ENCODE measurements at places on chromosomes 5 and 9.
A peak's percentile ranks its signal among the peaks of the same experiment; 100 is the strongest.

GRCh38 chr9:121876255-121876654, 216.9 kb downstream of the TTLL11 start:
- DNase-seq = no peak

- DNase-seq = no peak
These were observed 829 bp downstream of the FIBCD1 start for GRCh38 chr9:130938184-130938651.

GRCh38 chr9:4193391-4193790, 106.5 kb downstream of the GLIS3 start:
- no peak for DNase-seq

DNA sequence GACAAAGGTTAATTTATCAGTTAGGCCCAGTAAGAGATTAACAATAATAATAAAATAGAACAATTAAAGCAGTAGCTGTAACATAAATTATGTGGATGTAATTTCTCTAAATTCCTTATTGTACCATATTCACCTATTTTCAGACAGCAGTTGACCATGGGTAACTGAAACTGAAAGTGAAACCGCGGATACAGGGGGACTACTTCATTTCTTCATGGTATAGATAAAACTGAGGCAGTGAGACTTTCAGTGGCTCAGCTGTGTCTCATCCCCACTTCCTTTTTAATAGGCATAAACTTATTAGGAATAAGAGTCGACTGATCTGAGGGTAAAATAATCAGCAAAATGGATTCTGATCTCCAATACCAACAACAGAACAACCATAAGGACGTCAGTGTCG, 174.0 kb upstream of the WWC1 start:
- DNase-seq = no peak

- no peak for DNase-seq
These were observed 39.9 kb downstream of the STXBP1 start for GRCh38 chr9:127651697-127652610.

DNA sequence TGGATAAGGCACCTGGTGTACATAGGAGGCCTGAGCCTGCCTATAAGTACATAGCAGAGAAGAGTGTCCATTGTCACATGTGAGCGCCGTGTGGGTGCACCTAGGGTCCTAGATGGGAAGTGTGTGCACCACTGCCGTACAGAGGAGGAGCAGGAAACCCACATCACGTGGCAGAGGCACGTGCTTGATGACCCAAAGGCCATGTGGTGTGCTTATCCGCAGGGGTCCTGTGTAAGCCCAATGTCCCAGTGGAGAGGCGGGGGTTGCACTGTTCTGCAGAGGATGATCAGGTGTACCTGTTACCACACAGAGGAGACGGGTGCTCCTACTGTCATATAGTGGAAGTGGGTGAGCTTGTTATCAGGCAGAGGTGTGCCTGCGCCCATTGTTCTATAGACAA, 354.1 kb upstream of the IRX2 start:
- DNase-seq = no peak

DNA sequence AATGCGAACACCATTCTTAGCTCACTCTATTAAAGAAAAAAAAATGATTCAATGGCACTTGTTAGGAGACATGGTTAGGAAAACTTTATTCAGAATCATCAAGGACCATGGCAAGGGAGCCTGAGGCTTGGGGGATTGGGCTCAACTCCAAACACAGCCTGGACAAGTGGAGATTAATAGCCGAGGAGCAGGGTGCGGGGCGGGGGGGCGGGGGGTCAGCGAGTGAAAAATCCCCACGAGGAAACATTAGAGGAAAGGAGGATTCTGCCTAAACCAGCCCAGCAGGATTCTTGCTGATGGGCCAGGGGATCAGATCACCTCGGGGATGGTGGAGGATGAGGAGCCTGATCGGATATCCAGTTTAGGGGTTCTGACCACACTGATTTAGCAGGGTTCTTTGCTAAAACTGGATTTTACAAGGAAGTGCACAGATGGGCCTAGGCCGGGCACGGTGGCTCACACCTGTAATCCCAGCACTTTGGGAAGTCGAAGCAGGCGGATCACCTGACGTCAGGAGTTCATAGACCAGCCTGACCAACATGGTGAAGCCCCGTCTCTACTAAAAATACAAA, 24.4 kb upstream of the FIBCD1 start:
- DNase-seq = no peak

DNA sequence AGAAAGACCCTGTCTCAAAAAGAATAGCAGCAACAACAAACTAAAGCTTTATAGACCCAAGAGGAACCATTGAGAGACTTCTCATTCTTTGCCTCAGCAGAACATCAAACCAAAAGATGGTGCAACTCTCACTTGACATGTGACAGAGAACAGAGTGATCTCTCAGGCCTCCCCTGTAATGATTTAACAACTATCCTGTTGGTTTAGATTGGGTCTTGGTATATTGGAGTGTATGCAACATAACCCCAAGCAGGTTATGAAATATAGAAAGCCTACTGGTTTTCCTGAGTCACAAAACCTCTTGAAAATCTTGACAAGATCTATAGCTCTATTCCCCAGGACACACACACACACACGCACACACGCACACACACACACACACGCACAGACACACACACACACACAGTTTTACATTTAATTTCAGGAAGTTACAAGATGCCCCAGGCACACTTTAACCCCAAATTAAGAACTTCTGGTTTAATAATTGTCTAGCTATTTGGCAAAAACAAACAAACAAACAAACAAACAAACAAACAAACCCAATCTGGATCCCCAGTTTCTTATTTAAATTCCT, 6.5 kb upstream of the FGF1 start:
- no peak for DNase-seq

DNA sequence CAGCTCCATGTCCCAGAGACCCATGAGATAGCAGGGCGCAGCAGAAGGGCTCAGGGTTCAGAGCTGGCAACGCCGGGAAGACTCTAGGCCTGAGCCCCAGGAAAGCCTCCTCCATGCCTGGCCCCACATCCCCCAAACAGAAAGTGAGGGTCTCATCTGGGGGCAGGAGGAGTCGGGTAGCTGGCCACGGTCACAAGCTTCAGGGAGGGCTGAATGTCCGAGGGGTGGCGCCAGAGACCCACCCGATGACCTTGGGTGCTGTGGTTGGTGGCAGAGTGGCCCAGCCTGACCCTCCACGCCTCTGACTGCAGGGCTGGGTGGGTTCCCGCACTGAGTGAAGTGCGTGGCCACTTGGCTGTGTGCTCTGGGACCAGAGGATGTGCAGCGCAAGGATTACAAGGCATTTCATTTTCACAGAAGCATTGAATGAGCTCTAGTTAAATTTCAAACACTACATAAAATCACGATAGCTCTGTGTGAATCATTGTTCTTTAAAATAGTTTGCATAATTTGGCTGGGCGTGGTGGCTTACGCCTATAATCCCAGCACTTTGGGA, 3.0 kb downstream of the C8G start:
- DNase-seq = no peak

DNA sequence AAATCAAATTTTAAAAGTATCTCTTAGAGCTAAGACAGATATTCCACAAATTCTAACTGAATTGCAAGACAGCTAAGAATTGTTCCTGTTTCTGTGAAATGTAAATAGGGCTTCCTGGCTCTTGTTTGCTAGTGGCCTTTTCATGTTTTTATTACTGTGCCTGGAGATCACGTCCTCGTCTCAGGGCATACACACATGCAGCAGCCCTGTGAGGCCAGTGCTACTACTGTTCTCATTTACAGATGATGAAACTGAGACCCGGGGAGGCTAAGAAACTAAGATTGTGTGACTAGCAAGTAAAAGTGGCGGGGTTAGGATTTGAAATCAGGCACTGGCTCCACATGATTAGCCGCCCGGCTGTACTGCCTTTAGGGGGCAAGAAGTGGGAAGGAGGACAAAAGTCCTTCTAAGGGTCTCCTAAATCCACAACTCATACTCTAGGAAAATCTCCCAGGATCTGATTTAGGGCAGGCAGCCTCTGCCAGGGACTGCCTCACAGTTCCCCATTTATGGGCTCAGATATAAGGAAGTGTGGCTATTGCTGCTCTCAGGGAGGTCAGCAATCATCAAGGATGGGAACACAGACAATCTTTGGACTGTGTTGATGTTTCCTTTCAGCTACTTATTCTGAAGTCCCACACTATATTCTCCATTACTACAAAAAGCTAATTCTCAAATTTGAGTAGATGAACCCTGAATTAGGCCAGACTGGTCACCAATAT, 7.9 kb downstream of the PRUNE2 start:
- no peak for DNase-seq

DNA sequence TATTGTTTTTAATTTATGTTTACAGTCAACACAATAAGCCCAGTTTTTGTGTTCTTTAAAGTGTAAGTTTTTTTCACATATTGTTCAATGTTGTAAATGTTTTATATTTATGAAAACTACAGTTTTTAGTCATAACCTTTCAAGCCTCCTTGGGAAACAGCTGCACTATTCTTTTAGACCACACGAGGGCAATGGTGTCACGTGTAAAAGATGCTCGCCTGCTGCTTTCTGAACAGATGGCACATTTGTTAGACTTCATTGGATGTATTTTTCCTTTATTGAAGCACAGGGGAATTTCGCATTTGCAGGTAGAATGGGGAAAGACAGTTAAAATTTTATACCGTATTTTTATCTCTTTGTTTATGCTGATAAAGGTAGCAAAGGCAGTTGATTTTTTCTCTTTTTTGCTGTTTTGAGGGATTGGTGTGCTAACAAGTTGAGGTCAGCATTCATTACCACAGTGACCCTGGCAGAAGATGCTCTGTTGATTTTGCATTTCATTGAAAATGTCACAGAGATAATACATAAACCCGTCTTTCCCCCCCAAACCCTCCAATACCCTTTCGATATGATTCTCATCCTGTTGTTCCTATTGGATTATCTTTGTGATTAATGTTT, 59.0 kb downstream of the MAT2B start:
- DNase-seq = peak; percentile 32

DNA sequence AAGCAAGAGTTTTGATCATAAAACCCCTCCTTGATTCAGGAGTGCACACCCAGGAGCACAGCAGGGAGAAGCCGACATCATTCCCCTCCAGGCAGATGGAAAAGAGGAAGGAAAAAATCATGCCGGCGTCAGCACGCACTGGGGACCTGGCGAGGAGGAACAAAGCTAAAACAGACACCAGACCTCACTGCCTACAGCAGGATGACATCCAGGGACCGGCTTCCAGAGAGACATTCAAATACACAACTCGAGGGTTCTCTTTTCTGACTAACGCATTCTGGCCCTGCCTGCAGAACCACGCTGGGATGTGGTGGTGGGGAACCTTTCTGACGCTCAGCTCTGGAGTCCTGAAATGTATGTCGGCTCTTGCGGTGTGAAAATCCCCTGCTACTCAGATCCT, 2.7 kb downstream of the UBAC1 start:
- no peak for DNase-seq

- DNase-seq = no peak
These were observed 349.3 kb upstream of the ACTBL2 start for GRCh38 chr5:57831932-57832331.

DNA sequence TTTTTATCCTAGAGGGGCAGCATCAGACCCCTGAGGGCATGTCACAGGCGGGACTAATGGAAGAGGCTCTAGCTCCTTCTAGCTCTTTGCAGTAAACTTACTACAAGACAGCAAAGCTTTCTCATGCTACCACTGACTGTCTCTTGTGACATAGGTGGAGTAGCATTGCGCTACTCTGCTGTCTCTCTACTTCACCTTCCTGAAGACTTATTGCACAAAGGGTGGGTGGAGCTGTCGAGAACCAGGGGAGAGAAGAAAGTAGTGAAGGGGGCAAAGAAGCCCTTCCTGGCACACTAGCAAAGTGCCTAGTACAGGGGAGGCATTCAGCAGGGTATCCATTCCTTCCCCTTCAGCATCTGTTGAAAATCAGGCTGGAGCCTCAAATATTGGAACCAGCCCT, 36.1 kb upstream of the NEK6 start:
- no peak for DNase-seq

DNA sequence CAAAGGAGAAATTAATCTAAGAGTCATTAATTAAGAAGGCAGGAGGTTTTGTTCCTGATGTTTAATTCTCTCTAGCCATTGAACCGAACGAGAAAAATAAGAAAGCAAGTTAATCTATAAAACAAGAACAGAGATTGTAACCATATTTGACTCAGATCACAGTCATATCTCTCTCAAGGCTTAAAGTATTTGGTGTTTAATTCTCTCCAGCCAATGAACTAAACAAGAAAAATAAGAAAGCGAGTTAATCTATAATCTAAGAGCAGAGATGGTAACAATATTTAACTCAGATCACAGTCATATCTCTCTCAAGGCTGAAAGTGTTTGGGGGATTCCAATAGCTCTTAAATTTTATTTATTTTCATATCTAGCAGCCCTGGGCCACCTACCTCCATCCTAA, 74.4 kb upstream of the SHISAL2B start:
- no peak for DNase-seq

GRCh38 chr5:35920890-35921289, 17.5 kb downstream of the CAPSL start:
- no peak for DNase-seq

- DNase-seq = no peak
These were observed 20.4 kb downstream of the BDP1 start for GRCh38 chr5:71475788-71476384.

GRCh38 chr5:3226196-3226920, 369.3 kb upstream of the IRX1 start:
- no peak for DNase-seq

DNA sequence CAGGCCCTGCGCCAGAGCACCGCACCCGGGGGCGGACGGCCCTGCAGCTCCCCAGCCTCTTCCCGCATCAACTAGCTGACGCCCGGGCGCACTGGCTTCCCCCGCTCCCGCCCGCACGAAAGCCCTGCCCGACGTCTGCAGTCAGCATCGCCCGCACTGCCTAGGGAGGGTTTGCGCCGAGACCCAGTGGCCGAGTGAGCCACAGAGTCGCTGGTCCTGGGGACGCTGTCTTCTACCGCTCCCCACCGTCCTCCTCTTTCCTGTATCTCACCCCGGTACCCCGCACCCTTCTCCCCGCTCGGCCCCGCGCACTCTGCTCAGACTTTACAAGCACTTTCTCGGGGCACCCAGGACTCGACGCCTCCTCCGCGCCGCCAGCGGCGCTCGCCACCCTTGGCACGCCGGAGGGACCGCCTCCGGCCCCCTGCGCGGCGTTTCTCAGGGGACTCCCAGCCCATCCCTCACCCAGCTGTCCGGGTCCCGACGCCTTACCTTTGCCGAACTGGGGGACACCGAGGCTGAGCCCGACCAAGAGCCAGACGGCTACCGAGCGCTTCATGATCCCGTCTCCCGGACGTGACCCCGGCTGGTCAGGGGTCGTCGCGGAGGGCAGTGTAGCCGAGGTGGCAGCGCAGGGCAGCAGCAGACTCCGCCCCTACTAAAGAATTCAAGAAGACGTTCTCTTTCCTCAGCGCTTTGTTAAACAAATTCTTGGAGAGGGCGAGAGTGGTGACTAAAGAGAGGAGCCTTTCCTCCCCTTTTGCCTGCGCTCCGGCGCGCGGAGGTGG, 670 bp downstream of the EDIL3 start:
- DNase-seq = no peak

Measured in stimulated activated CD4-positive, alpha-beta T cell treated with anti-CD3 and anti-CD28 coated beads, Interleukin-2, amount 100 ng/mL, for 4 hours (primary cell).